ENCODE measurements at places on chromosomes 12 and 14.

- DNase-seq, result no peak
Measured at GRCh38 chr12:94416613-94417012, 43.1 kb downstream of the CEP83 start.

DNA sequence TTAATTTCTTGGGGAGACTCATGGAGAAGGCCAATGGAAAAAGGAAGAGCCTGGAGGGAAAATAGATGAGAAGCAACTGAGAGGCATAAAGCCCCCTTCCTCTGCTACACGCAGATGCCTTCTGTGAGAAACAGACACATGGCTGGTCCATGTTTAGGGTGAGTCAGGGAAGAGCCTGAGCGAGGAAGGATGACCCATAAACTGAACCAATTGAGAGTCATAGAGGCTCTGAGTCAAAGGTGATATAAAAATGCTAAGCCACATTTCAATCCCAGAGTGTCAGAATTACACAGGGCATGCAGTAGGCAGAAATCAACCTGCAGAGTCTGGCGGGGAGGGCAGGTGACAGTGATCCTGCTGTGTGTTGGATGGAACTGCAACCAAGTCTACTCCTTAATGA, 30.1 kb upstream of the NEDD1 start:
- DNase-seq, result no peak

- no peak for DNase-seq
Measured at GRCh38 chr14:78075555-78076277, 94.5 kb upstream of the NRXN3 start.

DNA sequence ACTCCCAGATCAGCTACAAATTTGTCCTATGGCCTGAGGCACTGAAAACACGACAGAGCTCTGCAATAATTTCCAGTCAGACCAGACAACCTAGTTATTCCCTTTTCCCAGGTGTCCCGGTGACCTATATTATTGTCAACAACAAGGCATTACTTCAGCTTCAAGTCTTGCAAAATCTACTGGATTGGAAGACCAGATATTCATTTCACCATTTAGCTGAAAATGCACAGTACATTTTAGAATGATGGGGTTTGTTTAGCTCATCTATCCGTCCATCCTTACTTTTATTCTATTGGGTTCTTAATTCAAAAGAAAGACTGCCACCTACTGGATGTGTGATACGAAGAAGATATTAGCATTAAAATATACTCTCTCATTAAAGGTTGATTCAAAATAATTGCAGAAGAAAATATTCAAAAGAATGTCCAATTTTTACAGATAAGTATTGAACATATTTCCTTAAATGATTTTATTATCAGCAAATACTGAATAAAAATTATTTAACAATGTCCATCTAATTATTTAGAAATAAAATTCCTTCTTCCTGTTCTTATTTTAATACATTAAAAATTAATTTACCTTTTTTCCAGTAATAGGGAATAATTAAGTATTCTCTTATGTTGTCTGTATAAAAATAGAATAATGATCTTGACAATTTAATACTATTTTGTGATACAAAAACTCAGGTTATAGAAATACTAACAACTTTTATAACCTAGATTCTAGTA, 244.9 kb upstream of the LRIG3 start:
- DNase-seq, result peak; percentile 44

GRCh38 chr14:66041582-66041981, 444.6 kb upstream of the CCDC196 start:
- DNase-seq, result no peak

- DNase-seq, result no peak
Measured at GRCh38 chr12:53173085-53173715, 7.3 kb upstream of the ZNF740 start.

- DNase-seq, result no peak
Measured at GRCh38 chr12:24889411-24889810, 59.5 kb downstream of the BCAT1 start.

DNA sequence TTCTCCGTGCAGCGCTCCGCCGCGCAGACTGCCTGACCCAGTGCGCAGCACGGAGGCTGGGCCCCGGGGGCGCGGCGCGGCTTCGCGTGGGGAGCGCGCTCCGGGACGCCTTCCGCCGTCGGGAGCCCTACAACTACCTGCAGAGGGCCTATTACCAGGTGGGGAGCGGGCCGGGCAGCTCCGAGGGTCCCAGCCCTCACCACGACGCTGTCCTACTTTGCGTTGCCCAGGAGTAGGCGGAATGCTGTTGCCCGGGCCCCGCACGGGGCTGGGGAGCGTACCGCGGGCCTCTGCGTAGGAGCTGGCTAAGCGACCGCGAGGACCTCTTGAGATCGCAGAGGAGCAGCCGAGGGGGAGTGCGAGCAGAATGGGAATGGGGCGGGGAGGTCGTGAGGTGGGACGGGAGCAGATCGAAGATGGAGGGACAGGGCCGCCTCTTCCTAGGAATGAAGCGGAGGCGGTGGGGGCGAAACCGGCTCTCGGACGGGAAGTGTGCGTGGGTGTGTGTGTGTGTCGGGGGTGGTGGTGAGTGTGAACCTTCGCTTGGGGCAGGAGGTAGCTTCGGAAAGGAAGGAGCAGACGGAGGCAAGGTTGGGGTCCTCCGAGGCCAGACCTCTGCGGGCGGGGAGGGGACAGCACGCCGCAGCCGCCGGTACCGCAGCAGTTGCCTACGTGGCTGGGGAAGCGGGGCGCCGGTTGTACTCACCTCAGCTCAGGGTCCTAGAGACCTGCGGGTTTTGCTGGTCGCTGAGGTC, 751 bp downstream of the P3H3 start:
- peak; percentile 82 for DNase-seq

DNA sequence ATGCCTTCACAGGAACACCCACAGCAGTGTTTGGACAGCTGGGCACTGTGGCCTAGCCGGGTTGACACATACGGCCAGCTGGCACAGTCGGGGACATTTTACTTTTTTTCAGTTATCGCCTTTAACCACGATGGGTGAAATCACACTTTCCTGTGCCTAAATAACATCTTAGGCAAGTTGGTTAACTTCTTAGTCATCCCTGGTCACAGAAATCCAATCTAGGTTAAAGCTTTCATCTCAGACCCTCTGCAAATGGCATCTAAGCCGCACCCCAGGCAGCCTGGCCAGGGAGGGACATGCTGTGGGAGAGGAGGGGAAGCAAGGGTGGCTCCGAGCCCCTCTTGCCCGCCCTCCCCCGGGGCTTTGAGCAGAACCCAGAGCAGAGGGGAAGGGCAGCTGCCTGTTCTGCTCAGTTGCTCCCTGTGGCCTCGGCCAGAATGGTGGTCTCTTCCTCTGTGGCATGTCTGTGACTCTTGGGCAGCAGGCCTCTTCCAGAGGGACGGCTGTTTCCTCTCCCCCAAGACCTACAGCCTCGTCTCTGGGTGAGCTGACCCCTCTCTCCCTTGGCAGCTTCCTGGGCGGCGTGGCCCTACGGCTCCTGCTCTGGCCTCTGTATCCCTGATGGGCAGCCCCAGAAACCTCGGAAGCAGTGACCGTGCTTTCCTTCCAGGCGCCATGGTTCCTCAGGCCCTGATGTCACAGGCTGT, 85.4 kb upstream of the DYNC1H1 start:
- DNase-seq, result no peak

GRCh38 chr14:86364634-86365033, 834.7 kb downstream of the FLRT2 start:
- DNase-seq, result no peak

GRCh38 chr12:3078086-3078820, 1.1 kb downstream of the TSPAN9 start:
- peak; percentile 54 for DNase-seq

GRCh38 chr14:61706096-61706690, 10.9 kb downstream of the HIF1A start:
- no peak for DNase-seq

GRCh38 chr12:113077057-113077858, 20.7 kb downstream of the DTX1 start:
- peak; percentile 51 for DNase-seq

GRCh38 chr14:79265366-79265946, 945.8 kb downstream of the DIO2 start:
- no peak for DNase-seq

- DNase-seq, result no peak
Measured at GRCh38 chr12:78559416-78559815, 305.2 kb upstream of the SYT1 start.

GRCh38 chr14:102212356-102212755, 72.7 kb downstream of the WDR20 start:
- DNase-seq, result no peak

DNA sequence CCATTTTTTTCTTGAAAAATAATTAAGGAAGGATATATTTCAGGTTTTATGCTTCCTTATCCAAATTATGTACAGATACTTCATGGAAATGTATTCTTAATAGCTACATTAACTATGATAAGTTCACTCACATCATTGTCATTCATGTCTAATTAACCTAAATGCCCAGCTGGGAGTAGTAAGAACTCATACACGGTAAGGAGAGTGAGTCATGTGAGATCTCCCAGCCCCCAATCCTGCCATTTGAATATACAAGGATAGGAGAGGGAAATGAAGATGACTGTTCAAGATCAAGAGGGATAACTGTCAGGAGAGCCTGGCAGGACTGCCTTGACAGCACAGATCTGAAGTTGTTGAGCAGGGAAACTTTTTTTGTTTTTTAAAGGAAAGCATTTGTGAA, 343.4 kb upstream of the USP15 start:
- DNase-seq, result peak; percentile 42

DNA sequence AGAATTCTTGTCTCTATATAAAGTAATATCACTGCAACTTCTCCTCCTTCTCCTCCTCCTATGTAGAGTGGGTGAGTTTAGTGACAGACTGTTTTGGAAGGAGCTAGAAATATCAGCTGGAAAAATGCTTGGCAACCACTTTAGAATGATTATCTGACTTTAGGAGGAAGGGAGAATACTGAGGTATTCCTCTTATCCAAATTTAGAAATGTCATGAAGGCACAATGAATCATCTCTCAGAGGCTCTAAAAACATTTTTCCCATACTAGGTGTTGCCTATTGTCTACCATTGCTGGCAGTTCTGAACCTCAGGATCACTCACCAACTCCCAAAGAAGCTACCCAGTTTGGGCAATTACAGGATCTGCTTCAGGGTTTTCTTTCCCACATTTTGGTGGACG, 306.6 kb upstream of the ATP2B1 start:
- DNase-seq, result no peak

DNA sequence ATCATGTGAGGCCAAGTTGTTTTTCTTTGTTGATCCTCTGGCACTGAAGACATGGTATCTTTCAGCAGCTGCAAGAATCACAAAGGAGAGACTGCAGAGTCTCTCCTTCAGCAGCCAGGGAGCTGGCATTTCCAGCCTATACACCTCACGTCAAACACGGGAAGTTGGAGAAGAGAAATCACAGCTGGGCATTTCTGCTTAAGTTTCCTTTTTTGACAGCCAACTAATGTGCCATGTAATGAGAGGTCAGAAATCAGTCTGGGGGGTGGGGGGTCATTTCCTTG, 28.3 kb downstream of the PHLDA1 start:
- no peak for DNase-seq

DNA sequence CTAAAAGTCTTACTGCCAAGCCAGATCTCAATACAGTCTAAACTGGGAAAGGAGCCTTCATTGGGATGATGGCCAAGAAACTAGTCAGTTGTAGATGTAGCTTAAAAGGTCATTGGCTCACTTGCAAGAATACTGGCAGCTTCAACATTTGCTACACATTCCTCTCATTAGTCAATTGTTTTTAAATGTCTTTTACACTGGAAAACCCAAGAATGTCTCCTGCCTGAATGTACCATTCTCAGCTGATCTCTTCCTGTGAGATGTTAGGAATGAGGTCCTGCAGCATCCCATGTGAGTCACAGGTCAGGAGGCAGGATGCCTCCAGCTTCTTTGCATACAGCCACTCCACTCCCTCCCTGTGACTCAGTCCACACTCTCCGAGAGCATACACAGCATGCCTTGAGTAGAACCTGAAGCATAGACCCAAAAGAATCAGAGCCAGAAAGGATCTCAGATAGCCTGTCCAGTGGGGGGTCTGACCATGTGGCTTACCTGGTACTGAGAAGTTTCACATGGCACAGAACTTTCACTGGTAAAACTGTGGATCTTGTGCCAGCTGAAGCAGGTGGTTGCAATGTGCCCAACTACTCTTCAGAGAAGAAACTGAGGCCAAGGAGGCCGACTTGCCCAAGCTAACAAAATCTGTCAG, 56.0 kb upstream of the HECTD1 start:
- DNase-seq, result peak; percentile 92

- DNase-seq, result no peak
Measured at GRCh38 chr12:111181143-111181726, 187.7 kb downstream of the PHETA1 start.

DNA sequence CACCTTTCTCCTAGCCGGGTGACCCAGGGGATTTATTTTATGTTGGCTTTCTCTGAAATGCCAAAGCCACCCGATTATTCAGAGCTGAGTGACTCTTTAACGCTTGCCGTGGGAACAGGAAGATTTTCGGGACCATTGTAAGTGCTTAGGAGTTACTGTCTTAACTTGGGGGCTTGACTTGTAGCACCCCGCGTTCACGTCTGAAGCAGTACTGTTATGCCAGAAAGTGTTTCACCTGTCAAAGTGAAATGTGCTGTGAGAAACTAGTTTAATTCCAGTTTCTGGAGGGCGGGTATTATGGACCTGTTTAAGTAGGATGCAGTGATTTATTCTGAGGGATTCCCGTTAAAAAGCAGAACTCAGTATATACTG, 218 bp downstream of the LYSET start:
- no peak for DNase-seq

DNA sequence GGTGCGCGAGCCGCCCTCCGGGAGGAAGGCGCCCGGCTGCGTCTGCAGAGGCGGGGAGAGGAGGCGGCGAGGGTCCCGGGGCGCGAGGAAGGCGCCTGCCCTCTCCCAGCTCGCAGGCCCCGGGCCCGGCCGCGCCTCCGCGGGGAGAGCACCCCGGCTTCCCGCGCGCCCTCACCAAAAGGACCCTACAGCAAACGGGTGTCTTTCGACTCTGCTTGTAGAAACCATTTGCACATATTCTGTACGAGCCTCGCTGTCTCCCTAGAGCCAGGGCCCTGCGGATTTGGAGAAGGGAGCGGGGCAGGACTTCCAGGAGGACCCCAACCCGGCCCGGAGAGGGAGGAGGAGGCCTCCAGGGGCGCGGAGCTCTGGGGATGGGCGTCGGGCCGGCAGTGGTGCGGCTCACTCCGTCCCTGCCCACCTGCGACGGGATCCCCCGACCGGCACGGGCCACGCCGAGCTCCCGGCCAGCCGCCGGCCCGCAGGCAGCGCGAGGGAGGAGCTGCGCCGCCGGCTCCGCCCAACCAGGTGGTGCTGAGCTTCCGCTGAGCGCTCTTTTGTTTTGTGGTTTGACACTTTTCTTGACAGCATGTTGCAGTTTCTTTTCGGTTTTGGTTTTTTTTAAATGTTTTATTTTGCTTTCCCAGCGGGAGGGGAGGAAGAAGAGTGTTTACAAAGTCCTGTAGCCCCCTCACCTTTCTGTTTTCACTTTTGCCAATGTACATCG, 103.3 kb upstream of the FKBP4 start:
- DNase-seq, result peak; percentile 51

DNA sequence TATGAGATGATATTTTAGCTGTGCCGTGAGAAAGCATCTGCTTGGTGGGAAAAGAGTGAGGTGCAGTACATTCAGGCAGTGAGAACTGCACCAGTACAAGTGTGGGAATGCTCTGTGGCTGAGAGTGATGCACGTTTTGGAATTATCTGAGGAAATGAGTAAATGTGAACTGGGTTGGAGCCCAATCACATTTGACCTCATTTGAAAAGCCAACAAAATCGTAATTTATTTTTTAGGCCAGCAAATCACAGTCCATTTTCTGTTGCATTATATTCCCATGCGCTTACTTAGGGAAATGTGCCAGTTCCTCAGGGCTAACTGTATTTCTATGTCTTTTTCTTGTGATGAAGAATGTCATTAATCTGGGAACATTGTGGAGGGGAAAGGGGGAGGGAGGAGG, 77.3 kb downstream of the SNAPC1 start:
- no peak for DNase-seq

GRCh38 chr12:103858953-103859601, 18.0 kb upstream of the NT5DC3 start:
- DNase-seq, result peak; percentile 15

- DNase-seq, result no peak
Measured at GRCh38 chr12:118327391-118327790, 45.3 kb downstream of the TAOK3 start.

Measured in mesendoderm (in vitro differentiated cells).